ENCODE measurements at places on chromosomes 1 and 21.

GRCh38 chr1:83796409-83796808 is 202.5 kb downstream of the TTLL7 start:
- DNase-seq = no peak

- DNase-seq = no peak
Observed at GRCh38 chr1:102241431-102242338, 245.0 kb upstream of the OLFM3 start.

GRCh38 chr1:228284148-228284495 is 76.3 kb downstream of the OBSCN start:
- DNase-seq = no peak

- no peak for DNase-seq
Observed at GRCh38 chr1:234928642-234929041, 200.0 kb downstream of the TOMM20 start.

DNA sequence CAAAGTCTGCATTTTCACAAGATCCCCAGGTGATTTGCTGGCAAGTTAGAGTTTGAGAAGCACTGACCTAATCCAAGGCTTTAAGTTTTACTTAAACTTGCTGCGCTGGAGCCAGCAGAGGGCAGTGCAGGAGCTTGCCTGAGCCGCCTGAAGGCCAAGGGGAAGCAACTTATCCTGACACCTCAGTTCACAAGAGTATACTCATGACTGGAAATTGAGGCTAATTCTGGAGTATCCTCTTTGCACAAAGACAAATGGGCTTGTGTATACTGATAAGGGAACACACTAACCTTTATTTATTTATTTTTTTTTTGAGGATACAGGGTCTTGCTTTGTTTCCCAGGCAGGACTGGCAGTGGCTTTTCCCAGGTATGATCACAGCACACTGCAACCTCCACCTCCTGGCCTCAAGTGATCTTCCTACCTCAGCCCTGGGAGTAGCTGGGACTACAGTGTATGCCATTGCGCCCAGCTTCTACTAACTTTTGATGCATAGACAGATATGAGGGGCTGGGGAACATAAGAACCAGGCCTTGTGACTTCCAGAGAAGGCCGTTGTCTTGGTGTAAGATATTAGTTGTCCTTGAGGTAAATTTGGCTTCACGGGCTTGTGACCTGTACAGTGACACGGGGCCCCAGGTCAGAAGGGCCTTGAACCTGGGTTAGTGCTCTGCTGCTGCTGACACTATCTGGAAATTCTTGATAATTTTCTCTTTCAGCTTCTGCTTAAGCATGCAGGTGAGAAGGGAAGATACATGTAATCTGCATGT is 29.0 kb upstream of the SLAMF1 start:
- peak; percentile 67 for DNase-seq

DNA sequence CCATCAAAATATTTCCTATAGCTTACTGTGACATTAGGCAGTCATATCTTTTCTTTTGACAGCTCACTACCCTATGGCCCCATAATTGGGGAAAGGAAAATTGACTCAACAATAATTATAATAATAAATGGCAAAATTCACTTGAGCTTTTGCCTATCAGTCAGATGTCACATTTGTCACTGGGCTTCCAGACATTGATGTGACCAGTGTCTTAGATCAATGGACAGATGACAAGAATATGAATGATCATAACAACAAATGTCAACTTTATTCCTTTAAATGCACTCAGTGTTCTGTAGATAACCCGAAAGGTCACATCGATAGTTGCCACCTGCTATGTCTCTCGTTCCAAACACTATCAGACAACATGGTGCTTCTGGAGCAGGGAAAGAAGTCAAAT is 266.7 kb downstream of the GPATCH2 start:
- DNase-seq = no peak

GRCh38 chr1:87246436-87246835 is 82.2 kb upstream of the LMO4 start:
- no peak for DNase-seq

DNA sequence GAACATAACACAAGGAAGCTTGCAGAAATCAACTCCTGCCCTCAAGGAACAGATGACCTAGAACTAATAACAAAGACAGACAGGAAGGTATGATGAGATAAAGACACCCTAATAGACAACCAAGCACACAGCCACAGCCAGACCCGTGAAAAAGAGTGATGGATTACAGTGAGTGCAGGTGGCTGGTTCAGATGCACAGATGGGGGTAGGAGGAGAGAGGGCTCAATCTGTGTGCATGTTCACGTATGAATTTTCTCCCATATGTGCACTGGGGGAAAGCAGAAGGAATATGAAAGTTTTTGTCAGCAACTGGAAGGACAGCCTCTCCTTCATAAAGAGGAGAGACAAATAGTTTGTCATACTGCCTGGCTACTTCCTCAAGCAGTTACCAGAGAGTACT is 367.1 kb downstream of the PBX1 start:
- no peak for DNase-seq

- no peak for DNase-seq
Observed at GRCh38 chr21:43758111-43758641, 17.9 kb downstream of the CSTB start.

Data from effector memory CD8-positive, alpha-beta T cell (primary cell).